Fibroblast of villous mesenchyme (primary cell): ENCODE measurements at places on chromosomes 7 and 10. TPM values are rescaled to one million over a fixed set of nuclear protein-coding genes. Genes with fewer than 3 reads are reported as not detected.

GRCh38 chr7:80206763-80207162 lies 72.1 kb downstream of the GNAI1 start:
- no peak for DNase-seq

DNA sequence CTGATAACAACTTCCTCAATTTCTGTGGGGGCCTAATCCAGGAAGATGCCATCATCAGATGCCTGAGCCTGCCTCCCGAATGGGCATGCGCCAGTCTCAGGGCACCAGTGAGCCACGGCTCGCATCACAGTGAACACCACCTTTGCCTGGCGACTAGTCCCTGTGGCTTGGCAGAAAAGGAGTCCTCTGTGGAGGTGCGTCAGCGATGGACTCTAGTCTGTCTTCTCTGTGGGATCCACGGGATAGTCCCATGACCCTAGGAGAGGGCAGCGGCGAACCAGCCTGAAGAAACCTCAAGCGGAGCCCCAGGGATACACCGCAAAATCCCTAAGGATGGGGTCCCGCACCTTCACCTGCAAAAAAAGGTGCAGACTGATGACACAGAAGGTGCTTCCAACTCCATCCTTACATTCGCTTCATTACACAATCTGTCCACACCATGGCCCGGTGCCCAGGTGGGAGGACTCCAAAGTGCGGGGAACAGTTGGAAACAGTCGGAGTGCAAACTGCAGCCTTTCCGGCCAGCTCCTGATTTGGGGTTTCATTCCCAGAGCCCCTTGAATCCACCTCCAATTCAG lies 35.1 kb upstream of the ZNF273 start:
- DNase-seq, result no peak

SLC18A2 gene
- under 0.01 TPM in 1 of 2 replicates, not detected in the other for total RNA-seq

SRPK2 gene
- 60.9 and 64.7 TPM in 2 replicates for total RNA-seq

DNA sequence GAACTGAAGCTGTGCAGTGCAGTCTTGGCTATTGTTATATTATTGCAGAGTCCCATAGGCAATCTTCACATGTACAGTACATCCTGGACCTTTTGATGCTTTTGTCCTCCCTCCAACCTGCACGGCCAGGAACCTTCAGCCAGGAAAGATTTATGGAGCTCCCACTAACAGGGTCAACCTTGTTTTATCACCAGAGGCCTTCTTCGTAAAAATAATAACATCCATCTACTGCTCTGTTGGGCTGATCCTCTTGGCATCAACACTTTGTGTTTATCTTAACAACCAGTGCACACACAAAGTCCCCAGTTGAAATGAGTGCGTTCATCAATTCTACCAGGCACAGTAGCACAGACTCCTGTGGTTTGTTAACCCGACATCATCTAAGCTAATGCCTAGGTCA lies 72.4 kb downstream of the AGMO start:
- DNase-seq, result no peak

GRCh38 chr7:139488810-139489209 lies 5.3 kb upstream of the KLRG2 start:
- DNase-seq, result no peak

PNLIP gene
- not detected in 2 replicates for total RNA-seq

DNA sequence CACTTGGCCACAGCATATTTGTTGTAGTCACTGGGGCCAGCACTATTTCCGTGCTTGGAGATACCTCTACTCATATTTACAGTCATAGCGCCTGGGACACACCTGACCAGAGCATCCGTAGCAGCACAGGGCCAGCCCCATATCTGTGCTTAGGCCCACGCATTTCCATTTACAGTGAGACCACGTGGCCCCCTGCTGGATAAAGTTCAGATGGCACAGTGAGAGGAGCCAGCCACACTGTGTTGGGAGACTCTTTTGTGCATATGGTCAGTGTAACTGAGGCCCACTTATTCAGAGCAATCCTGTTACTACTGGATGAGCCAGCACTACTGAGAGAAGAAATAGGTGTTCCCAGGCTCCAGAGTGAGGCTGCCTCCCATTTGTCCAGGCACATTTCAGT lies 455.3 kb downstream of the REEP3 start:
- peak; percentile 18 for DNase-seq

DNA sequence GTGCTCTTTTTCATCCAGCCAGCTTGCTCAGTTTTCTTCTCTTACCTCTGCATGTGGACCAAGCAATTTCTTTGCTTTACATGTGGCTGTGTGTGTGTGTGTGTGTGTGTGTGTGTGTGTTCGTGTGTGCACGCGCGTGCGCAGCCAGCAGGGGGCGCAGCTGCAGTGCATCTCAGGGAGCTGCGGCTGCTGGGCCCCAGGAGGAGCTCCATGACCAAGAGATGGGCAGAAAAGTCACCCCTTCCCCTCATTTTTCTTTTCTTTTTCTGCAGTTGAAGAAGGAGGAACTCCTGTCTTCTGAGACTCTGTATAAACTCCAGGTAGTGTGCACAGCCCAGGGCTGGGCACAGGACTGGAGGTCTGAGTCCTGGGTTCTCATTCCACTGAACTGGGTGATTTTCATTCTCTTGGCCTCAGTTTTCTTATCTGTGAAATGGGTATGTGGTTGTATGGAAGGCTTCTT lies 41.8 kb downstream of the BLNK start:
- DNase-seq, result peak; percentile 70

UCMA gene
- not detected in 2 replicates for total RNA-seq

GRCh38 chr10:71483885-71484751 lies 87.4 kb downstream of the CDH23 start:
- no peak for DNase-seq

DNA sequence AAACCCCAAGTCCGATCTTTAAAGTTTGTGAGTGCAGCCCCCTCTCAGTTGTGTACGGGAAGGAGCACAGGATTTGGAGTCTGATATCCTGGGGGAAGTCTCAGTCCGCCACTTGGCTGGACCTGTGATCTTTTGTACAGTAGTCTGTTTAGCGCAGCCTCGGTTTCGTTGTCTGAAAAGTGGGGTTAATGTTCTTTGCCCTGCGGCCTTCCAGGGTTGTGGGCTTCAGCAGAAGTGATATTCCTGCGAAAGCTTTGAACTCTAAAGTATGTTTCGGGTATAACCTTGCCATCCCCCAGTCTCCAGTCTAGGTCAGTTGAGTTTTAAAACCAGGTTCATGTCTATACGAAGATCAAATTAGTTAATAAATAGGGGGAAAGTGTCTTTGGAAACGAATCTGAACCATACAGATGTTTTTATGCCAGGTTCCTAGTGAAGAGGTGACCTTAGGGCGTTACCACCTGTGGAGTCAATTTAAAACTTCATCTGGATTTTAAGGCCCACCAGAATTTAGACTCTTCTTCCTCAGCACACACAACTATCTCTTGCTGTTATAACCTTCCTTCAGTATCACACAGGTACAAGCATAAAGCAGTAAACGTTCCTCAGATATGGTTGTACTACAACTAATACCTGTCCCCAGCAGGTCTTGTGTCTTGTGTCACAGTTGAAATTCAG lies 904 bp downstream of the R3HCC1L start:
- DNase-seq, result no peak

GRCh38 chr7:133556048-133556447 lies 303.2 kb downstream of the EXOC4 start:
- DNase-seq, result no peak
